ENCODE measurements at places on chromosomes 2 and 18. TPM values are rescaled to one million over a fixed set of nuclear protein-coding genes. Genes with fewer than 3 reads are reported as not detected.

MYO5B gene
- total RNA-seq, result 0.11 TPM

TPO gene
- not detected for total RNA-seq

KCNG2 gene
- total RNA-seq, result not detected

VIL1 gene
- not detected for total RNA-seq

HOXD13 gene
- total RNA-seq, result not detected

DNA sequence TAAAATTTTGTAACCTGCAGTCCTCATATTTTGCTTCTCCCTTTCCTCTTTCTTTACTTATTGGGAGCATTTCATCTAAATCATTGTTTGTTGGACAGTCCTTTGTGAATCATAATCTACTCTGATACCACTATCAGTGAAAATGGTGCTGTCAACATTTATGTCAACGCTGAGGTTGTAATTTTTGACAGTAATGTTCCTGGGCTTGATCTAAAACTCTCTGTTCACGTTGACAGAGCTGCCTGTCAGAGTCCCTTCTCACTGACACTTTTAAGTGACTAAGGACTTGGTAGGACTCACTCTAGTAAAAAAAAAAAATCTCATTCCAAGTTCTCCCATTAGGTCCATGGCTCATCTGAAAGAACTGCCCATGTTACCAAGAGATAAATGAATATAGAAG lies 1640.8 kb upstream of the PIK3C3 start:
- no peak overlapping the region for H3K4me3 ChIP-seq
- no peaks in the 10 kb centered on the region for H3K36me3 ChIP-seq
- no peak for DNase-seq
- H3K27ac ChIP-seq, result no peak overlapping the region
- H3K4me1 ChIP-seq, result no peaks in the 10 kb centered on the region

DNA sequence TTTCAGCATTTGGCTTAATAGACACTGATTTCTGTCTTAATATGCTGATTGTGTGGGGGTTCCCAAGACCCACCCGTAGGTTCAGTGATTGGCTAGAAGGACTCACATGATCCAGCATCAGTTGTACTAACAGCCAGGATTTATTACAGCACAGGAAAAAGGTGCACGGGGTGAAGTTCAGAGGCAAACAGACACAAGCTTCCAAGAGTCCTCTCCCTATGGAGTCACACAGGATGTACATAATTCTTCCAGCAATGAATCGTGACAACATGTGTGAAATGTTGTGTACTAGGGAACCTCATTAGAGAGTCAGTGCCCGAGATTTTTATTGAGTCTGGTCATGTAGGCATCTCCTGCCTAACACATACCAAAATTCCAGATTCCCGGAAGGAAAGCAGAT lies 52.8 kb downstream of the GALNT1 start:
- no peaks in the 10 kb centered on the region for H3K4me1 ChIP-seq
- H3K27me3 ChIP-seq, result no peaks in the 10 kb centered on the region
- H3K27ac ChIP-seq, result no peak overlapping the region
- no peak for DNase-seq

All from CD8-positive, alpha-beta memory T cell (primary cell).